Amniotic epithelial cell (primary cell): ENCODE measurements at places on chromosomes 2 and 18.

DNA sequence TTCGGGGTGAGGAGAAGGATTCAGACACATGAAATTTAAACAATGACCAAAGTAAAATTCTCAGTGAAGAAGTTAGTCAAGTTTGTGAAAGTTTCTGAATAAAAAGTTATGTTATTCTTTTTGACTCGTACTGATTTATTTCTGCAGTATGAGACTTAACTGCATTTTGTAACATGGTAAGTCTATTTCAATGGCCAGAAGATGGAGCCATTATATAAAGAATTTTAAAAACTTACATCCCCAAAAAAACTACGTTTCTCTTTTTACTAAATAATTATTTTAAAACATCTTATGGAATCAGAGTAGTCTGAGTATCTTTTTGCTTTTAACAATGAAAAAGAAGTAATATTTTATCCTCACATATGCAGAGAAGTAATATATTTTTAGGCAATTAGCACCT lies 51.4 kb upstream of the SCN1A start:
- DNase-seq: no peak

- DNase-seq: no peak
Observed at GRCh38 chr2:44813165-44813564, 128.3 kb upstream of the SIX3 start.

- DNase-seq: no peak
Observed at GRCh38 chr2:230317366-230317765, 9.6 kb upstream of the SP140L start.

DNA sequence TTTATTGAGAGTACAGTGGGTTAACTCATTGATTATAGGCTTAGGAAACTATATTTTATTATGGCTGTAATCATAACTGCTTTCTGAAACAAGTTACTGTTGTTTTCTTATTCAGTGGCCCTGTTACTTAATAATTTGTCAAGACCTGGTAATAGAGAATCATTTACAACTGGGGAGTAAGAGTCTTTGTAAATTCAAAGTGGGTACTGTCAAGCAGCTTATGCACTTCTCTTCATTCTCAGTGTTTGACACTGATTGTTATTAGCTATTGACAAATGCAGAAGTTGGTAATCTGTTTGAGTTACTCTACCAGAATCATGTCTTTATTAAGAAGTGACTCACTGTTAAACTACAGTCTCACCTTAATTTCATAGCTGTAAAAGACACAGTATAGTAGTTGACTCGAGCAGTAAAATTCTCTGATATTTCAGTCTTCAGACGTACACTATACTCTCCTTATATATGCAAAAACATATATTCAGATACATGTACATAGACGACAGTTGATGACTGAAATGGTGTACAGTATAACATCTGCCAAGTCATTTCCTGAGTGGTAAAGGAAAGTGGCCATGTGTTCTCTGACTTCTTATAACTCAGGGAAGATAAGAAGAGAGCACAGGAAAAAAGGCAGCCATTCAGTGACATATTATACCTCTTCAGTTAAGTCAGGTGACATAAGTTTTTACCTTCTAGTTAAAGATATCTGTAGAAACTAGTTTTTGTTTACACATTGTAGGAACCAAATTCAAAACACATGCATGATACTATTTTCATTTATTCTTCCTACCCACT lies 36.0 kb upstream of the TTC27 start:
- peak; percentile 29 for DNase-seq

DNA sequence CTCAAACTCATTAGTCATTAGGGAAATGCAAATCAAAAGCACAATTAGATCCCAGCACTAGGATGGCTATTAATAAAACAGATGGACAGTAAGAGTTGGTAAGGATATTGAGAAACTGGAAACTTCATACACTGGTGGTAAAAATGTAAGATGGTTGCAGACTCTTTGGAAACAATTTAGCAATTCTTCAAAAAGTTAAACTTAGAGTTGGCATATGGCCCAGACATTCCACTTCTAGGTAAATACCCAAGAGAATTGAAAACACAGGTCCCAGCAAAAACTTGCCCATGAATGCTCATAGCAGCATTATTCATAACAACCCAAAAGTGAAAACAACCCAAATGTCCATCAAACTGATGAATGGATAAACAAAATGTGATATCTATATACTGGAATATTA lies 84.9 kb upstream of the ZFP36L2 start:
- peak; percentile 94 for DNase-seq

DNA sequence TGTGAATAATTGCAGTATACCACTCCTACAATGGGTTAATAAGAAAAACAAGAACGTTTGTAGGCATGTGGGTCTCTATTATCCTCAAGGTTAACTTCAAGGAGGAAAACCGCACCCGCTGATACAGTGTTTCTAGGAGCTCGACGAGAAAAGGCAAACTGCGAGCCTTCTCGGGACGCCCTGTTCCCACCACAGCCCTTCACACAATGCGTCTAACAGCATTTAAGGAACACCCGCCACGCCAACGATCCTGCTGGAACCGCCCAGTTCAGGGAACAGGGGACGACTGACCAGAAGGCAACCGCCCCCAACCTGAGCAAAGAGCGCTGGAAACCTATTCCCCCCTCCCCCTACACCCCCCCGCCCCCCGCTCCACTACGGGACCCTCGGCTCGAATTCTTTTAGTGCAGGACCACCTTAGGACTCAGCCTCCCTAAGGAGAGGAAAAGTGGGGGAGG lies 710 bp upstream of the TMSB10 start:
- peak; percentile 84 for DNase-seq

- no peak for DNase-seq
Observed at GRCh38 chr18:78798402-78799175, 181.0 kb upstream of the SALL3 start.

GRCh38 chr2:8966123-8966908 lies 37.2 kb downstream of the MBOAT2 start:
- peak; percentile 28 for DNase-seq

GRCh38 chr2:120899771-120900170 lies 164.1 kb downstream of the GLI2 start:
- DNase-seq: no peak

DNA sequence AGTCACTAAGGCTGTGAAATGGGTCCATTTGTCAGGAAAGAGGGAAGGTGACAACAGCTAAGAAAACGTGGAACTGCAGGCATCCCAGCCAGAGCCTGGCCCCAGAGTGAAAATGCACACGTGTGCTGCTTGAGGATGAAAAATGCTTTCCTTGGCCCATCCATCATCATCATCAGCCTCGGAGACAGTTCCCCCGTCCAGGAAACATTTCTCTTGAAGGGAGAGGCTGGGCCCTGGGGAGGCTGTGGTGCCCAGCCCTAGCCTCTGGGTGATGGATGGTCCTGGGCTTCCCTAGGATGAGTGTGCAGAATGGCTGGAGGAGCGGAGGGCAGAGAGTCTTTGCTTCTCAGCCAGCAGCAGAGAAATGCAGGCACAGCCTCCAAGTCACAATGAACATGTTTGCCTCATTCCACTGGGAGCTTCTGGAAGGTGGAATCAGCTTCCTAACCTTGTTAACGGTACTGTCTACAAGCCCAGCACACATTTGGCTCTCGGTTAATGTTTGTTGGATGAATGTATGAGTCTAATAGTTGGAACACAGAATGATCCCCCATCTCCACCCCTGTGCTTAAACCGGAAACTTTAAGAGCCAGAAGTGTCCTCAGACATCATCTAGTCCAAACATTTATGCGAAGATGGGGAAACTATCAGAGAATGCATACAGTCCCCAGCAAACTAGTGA lies 164.0 kb downstream of the RDH14 start:
- peak; percentile 56 for DNase-seq

- DNase-seq: no peak
Observed at GRCh38 chr2:174334781-174335251, at the start of gene SP9. SP9 (plus strand) TSS chr2:174334954; CDS start chr2:174335093, 139 bp downstream.

DNA sequence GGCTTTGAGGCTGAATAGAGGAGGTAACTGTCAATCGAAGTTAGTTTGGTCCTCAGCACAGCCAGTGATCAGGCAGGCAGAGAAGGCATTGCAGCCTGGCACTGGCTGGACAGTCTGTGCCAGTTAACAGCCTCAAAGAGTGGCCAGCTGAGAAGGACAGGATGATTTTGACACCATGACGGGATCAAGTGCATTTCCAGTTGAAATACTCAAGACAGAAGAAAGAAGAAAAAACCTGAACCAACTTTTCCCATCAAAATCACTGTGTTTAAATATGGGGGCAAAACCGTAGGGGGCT lies 96.7 kb upstream of the ZCCHC2 start:
- no peak for DNase-seq

DNA sequence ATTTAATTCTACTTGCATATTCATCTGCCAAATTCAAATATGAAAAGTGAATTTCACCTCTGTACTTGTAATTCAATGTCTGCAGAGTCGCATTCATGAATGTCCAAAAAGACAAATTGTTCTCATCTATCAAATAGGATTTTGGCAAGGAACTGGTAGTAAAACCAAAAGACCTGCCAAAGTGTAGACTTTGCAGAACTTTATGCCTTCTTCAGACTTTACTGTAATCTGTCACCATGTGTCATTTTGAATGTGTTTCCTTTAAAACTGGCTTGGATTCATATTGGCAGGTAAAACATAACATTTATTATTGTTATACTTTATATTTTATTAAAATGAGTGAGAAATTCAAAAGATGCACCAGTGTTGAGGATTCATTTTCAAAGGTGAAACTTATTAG lies 701.9 kb upstream of the LINC00305 start:
- DNase-seq: no peak

DNA sequence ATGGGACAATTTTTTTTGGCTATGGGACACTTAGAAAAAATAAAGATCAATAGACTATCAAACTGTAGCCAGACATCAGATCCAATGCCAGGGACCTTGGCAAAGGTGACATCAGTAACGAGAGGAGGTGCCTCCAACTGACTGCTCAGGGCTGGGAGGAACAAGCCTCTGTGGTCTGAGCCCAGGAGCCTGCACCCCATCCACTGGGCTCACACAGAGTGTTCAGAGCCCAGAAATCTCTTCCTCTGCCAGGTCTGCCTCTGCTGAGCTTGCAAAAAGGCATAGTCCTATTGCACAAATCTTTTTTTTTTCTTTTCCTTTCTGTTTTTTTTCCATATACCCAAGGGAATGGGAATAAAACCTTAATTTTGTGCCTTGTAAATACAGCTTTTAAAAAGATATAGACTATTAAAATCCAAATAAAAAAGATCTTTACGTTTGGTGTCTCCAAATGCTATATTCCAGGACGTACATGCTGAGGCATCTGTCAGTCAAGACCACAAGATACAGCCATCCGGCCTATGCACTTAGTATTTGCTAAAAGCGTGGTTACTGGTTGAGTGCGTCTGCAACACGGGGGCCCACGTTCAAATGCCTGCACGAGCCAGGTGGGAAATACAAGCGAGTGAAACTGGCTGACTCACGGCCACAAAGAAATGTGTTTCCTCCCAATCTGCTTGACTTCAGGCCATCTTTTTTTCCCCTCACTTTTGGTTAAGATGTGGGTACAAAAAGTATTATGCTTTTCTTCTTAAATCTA lies 7.8 kb upstream of the ARHGAP25 start:
- DNase-seq: no peak

DNA sequence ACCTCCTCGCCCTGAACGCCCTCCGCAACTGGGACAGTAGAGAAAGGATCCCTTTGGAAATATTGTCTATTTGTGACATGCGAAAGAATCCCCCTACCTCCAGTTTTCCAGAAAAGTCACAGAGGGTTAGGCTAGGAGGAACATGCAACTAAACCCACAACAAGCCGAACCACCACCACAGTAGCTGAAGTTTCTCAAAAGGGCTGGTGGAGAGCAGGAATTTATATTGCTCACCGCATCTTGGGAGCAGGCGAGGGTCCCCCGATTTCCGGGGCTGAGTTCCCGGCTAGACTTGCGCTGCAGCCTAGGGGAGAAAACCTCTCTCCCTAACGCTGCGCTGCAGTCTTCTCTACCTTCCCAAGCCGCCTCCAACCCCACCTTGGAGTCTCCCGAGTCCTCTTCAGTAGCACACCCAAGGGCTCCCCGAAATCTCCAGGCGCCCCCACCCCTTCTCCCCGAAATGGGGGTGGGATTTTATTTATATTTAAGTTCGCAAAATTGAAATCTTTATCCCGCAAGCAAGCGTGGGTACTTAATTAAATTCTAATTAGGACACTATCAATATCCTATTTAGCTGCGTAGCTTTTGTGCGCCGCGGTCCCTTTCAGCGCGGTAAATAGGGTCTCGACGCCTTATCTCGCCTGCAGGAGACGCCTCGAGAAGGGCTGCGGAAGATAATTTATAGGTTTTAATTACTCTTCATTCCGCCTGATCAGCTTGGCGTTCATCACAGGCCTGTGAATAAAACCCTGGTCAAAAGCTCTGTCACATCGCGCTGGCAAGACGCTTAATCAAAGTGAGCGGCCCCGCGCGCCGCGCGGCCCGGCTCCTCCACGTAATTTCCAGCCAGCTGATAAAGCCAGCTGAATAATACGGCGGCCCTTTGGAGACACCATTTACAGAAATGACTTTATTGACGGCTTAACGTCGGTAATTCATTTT lies 2.0 kb upstream of the EN1 start:
- no peak for DNase-seq

DNA sequence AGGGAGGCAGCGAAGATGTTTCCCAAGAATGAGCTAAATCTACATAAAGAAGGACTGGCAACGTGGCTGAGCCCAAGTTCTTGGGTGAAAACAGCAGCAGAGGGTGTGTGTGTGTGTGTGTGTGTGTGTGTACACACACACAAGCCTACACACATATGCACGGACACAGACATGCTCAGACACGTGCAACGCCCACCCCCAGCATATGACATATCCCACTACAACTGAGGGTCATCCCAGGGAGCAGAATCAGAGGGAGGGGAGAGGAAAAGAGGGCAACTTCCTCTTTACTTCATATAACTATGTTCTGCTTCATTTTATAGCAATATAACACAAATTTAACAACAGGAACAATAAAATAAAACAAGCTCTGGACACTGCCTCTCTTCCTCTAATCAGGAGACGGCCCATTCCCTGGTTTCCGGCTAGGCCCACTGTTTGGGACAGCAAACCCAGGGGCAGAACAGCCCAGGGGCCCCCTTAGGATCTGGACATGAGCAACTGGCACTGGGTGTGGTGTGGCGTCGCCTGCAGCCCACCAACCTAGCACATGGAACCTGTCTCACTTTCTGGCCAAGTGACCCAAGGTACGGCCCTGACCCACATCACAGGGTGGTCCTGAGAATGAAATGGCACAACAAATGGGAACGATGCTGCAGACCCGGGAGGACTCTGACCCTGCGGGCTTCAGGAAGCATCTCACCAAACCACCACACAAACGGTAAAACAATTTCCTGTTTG lies 25.0 kb downstream of the FAM178B start:
- no peak for DNase-seq

DNA sequence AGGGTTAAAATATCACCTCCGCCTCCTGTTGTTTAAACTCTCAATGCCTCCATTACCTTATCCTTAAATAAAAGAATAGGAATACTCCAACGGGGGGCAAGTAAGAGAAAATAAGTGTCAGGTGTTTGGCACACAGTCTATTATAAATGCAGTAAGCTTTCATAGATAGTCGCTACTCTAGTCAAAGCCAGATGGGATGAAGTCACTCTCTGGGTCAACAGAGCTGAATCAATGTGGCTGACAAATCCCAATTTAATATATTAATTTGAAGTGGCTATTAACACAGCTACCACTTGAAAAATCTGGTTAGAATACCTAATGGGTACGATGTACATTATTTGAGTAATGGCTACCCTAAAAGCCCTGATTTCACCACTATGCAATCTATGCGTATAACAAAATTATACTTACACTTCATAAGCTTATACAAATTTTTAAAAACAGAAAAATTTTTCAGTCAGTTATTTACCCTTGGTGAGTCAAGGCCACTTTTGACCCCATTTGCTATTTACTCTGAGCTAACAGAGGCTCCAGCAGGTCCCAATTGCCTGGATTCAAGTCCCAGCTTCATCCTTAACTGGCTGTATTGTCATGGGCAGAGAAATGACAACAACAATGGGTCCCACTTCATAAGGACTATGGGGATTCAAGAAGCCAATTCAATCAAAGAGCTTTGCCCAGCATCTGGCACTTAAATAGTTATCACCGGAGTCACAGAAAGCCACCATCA lies 167.5 kb upstream of the PID1 start:
- no peak for DNase-seq
